ENCODE measurements at places on chromosomes 7 and 10.

DNA sequence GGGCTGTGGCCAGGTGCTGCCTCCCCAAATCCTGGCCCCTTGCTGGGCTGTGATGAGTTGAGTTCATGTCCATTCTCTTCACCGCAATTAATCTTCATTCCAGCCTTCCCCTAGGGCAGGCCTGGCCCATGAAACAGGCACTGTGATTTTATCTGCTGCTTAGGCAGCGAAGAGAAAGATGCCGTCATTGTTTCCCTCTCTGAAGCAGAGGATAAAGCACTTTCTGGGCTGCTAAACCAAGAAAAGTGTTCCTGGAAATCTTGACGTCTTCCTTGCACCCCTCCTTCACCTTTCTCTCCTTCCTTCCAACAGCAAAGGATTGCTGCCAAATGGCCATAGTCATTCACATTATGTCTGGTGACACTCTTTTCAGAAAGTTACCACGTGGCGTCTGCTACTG is 265.9 kb downstream of the ZEB1 start:
- DNase-seq, result no peak

DNA sequence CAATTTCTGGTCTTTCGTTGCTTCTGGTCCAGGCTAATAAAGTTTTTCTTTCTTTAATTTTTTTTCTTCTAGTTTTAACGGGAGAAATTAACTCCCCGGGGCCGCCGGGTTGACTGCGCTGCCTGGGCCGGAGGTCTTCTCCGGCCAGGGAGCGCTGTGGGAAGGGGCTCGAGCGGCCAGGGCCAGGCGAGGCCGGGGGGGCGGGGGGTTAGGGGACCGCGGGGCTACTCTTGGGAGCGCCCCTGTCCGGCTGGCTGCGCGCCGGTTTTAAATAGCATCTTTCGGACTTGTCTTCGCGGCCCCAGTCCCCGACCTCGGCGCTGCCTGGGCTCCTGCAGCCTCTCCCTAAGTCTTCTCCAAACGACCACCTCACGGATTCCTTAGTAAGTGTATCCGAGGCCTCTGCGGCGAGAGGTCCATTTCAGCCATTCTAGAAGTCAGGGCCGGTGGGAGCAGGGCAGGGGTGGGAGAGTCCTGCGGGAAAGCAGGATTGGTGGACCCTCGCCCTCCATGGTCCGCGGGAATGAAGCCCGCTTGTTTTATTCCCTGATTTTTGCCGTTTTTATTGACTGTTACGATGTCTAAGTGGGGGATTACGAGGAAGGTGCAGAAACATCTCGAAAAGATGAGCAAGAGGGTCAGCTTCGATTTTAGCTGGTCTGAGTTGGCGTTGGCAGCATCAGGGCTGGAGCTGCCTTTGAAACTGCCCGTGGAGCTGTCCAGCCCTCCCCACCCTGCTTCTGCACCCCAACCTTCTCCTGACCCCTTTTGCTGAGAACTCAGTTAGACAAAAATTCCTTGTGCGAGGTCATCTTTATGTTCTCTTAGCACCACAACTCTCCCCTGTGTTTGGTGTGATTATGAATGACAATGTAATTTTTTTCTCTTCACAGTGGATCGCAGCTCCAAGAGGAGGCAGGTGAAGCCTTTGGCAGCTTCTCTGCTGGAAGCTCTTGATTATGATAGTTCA is 555 bp downstream of the PHF14 start:
- DNase-seq, result peak; percentile 59

GRCh38 chr10:63093227-63093626 is 39.9 kb upstream of the NRBF2 start:
- peak; percentile 2 for DNase-seq

GRCh38 chr10:93095225-93095624 is 21.5 kb downstream of the CYP26A1 start:
- DNase-seq, result no peak

GRCh38 chr10:128097783-128098182 is 28.4 kb downstream of the MKI67 start:
- DNase-seq, result no peak

DNA sequence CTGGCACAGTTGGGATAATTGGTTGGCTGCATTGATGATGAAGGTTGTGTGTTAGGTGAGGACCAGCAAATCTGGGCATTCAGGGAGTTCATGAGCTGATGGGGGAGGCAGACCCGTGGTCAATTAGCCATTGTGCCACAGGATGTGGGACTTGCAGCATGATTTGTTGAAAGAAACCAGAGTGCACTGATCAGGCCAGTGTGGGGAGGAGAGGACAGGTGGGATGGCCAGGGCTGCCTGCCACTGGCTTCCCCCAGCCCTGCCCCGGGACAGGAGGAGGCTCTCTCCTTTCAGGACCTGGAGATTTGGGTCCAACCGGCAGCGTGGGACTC is 4.3 kb downstream of the CLIP2 start:
- no peak for DNase-seq

DNA sequence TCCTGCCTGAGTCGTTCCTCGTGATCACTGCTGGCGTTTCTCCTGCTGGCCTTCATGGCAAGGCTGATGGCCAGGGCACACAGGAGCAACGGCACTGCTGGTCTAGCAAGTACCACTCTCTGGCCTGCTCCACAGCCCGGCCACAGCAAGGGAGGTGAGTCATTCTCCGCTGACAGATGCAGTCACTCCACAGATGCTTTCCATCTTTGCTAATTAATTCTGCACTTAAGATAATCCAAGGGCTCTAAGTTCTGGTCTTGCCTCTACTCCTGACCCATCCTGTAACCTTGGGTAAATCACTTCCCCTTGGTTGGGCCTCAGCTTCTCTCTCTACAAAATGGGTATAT is 244.4 kb downstream of the RPS24 start:
- peak; percentile 80 for DNase-seq

GRCh38 chr10:74922921-74923320 is 96.5 kb downstream of the KAT6B start:
- peak; percentile 44 for DNase-seq

DNA sequence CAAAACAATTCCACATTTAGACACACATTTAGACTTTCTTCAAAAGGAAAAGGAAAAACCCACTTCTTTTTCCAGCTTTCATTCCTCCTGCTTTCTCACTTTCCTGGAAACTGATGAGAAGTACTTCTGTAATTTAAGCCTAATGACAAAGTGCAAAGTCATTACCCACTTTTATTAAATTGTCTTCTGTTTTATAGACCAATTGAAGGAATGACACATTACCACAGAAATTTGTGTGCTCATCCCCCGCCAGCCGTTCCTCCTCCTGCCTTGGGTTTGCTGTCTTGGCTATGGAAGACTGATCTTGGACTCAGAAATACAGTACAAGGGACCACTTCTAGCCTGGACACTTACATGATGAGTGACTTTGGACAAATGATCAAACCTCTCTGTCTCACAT is 717.8 kb downstream of the SORCS3 start:
- DNase-seq, result peak; percentile 49

DNA sequence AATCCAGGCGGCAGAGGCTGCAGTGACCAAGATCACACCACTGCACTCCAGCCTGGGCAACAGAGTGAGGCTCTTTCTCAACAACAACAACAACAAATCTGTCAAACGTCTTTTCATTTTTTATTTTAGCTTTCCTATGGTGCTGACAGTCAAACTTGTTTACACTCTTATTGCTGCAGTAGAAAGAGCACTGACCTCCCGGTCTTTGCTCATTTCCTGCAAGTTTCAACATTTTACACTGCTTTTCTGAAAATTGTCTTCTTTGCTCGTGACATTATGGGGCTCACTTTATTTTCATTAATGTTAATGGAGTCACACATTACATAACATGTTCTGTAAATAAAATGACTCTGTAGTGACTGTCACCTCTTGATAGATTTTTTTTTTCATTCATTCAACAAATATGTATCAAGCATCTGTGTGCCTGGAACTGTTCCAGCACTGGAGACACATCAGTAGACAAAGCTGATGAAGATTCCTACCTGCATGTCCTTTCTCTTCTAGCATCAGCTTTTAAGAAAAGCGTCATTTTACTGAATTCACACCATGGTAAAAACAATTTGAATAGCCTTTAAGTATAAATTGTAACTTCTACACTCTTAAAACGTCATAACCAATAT is 277.3 kb downstream of the CELF2 start:
- DNase-seq, result no peak

DNA sequence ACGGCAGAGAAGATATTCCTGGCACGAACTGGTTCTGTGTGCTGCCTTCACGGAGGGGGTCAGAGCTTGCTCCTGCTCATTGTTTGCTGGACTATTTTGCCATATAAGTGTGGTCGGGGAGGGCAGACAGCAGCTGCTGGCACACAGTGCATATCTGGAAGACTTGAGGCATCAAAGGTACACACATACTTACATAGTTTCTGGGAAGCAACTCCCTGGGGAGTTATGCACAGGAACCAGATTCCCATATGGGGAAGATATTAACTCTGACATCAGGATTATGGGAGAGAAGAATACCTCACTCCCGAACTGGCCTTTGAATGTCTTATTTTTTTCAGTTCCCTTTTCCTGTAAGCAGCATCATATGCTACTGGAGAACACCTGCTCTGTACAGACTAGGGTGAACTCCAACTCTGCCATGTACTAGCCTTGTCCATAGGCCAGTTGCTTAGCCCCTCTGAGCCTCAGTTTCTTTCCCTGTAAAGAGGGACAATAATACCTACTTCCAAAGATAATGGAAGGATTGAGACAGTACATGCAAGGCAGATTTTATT is 41.5 kb downstream of the LGI1 start:
- DNase-seq, result no peak

DNA sequence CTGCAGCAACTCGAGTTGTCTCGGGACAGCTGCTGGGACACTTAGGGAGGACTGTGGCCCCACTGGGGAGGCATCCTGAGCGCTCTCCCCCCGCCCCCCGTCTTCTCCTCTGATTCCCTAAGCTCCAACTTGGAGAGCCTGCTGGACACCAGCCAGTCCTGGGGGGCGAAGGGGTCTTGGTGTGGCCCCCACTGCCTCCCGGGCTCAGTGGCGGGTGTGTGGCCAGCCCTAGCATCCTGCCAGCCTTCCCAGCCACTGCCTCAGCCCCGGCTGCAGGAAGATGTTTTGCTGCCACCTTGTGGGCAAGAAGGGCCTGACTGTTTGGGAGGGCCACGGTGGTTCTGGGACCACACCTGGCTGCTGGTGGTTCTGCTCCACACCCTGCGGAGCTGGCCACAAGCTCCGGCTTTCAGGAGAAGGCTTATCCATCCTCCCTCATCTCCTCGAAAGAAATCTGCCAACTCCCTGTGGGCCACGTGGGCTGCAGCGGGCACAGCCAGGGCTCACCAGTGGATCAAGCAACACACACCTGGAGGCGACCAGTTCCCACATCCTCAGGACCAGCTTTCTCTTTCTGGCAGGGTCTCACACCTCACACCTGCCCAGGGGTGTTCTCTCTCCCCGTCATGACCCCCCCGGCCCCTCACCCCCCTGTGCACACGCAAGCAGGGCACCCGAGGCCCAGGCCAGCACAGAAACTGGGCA is 24.8 kb downstream of the AGAP3 start:
- peak; percentile 78 for DNase-seq

DNA sequence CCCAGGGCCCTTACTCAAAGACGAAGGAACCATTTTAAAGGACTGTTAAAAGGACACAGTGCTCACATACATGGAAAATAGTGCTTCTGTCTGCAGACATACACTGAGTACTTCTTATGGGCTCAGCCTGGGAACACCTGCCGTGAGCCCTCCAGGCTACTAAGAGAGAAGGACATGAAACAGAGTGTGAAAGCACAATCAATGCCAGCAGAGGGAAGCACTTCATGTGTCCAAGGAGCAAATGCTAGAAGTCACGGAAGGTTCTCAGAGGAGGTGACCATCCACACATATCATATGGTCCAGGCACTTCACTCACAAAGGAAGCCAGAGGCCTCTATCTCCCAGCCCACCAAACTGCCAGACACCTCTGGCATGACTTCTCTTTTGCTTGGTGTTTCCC is 15.5 kb downstream of the ELMO1 start:
- no peak for DNase-seq

GRCh38 chr7:106813705-106814305 is 51.3 kb upstream of the PIK3CG start:
- peak; percentile 45 for DNase-seq

GRCh38 chr7:106737202-106737562 is 76.2 kb upstream of the CCDC71L start:
- DNase-seq, result peak; percentile 72

GRCh38 chr10:65348637-65349036 is 1577.2 kb upstream of the LRRTM3 start:
- no peak for DNase-seq

GRCh38 chr7:4939971-4940728 is 18.8 kb downstream of the MMD2 start:
- DNase-seq, result no peak

DNA sequence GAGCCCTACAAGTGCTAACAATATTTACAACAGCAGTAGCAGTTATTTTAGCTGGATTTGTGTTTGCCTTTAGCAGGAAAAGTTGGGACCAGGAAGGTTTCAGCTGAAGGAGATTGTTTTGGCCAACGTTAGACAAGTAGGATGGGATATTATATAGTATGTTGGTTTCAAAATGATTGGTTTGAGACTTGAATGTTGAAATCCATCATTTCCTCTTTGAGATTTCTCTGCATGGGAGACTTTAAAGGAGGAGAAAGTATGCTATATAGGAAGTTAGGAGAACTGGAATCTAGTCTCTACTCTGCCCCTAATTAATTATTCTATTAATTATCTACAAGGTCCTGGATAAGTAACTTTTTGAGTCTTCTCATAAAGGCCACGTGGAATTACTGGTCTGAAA is 263.8 kb downstream of the PTEN start:
- no peak for DNase-seq

- no peak for DNase-seq
These were observed 180.0 kb upstream of the SH2B2 start for GRCh38 chr7:102106625-102107024.

DNA sequence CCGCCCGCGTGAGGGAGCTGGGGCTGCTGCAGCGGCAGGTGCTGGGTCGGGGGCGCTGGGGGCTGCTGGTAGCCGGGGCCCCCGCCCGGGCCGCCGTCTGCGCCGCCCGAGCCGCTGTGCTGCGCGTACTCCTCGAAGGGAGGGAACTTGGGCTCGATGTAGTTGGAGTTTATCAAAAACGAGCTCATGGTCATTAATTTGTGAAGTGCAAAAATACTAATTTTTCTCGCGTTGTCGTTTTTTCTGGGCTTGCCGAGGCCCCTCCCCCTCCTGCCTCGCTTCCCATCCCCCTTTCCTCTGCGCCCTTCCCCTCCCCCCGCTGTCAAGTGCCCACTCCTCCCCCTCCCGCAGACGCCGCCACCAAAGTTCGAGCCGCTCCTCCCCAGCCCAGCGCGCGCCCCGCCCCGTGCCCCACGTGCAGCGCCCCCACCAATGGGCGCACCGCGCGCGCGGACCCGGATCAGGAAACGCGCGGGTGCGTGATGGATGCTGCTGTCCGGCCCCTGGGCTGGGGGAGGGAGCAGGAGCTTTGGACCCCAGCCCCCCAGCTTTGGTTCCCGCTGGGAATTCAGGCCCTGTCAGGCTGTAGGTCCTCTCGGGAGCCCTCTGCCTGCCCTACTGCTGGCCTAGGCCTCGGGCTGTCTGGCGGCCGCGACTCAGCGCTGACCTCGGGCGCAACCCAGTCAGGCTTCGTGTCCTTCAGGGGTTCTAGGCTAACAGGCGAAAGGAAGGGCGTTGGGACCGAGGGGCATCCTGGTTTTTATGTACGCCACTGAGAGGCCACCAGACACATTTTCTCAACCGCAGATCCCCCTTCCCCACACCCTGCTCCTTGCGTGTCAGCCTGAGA is at the start of gene HOXA4:
Gene HOXA4 (minus strand): TSS at position 218 of the 850 bp plus-strand sequence. CDS start 24 bp downstream, at position 194.
- peak; percentile 90 for DNase-seq

- DNase-seq, result no peak
These were observed 187.6 kb downstream of the PFKFB3 start for GRCh38 chr10:6390213-6390845.
